ENCODE measurements at places on chromosomes 6 and 20. TPM values are rescaled to one million over a fixed set of nuclear protein-coding genes. Genes with fewer than 3 reads are reported as not detected.

Gene EDN1
- polyA plus RNA-seq = 9.0 TPM

Gene GABRR1
- not detected for polyA plus RNA-seq

Gene GNRH2
- 0.21 TPM for polyA plus RNA-seq

Gene TGM2
- polyA plus RNA-seq = 239 TPM

Gene TAPBP
- 62.5 TPM for polyA plus RNA-seq

Gene APCDD1L
- polyA plus RNA-seq = 18.3 TPM

Gene CFB
- polyA plus RNA-seq = 6.1 TPM

Gene COMMD7
- polyA plus RNA-seq = 67.5 TPM

Gene ZNF165
- 0.09 TPM for polyA plus RNA-seq

Gene THBS2
- polyA plus RNA-seq = 97.3 TPM

Gene C20orf202
- not detected for polyA plus RNA-seq

Gene TRIM10
- polyA plus RNA-seq = not detected

Gene FERMT1
- 2.4 TPM for polyA plus RNA-seq

Gene C6orf15
- not detected for polyA plus RNA-seq

Gene RIPOR2
- polyA plus RNA-seq = 1.2 TPM

Gene BLCAP
- polyA plus RNA-seq = 67.3 TPM

Gene GABRR2
- 0.24 TPM for polyA plus RNA-seq

Gene FHL5
- polyA plus RNA-seq = not detected

- DNase-seq = no peak
These were observed 87.6 kb upstream of the MC3R start for GRCh38 chr20:56160956-56161355.

DNA sequence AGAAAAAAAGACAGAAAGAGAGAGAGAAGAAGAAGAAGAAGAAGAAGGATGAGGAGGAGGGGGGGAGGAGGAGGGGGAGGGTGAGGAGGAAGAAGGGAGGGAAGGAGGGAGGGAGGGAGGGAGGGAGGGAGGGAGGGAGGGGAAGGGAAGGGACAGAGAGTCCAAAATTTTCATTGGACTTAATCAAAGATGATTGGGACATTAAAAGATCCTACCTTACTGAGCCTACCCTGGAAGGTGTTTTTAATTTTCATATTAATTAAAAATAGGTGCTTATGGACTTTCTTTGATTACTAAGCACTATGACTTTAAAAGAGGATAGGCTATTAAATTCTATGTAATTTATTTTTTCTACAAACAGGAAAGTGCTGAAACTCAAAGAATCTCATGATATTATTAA is 299.9 kb upstream of the THEMIS start:
- DNase-seq = no peak

GRCh38 chr6:7691675-7692452 is 34.0 kb upstream of the BMP6 start:
- DNase-seq = peak; percentile 50

- no peak for DNase-seq
These were observed 82.5 kb upstream of the ID4 start for GRCh38 chr6:19754686-19755085.

- no peak for DNase-seq
These were observed 128.9 kb downstream of the CLIC5 start for GRCh38 chr6:45886776-45887175.

- no peak for DNase-seq
These were observed 11.1 kb downstream of the HEBP2 start for GRCh38 chr6:138415125-138415524.

GRCh38 chr6:16079354-16079753 is 49.5 kb upstream of the MYLIP start:
- DNase-seq = no peak

DNA sequence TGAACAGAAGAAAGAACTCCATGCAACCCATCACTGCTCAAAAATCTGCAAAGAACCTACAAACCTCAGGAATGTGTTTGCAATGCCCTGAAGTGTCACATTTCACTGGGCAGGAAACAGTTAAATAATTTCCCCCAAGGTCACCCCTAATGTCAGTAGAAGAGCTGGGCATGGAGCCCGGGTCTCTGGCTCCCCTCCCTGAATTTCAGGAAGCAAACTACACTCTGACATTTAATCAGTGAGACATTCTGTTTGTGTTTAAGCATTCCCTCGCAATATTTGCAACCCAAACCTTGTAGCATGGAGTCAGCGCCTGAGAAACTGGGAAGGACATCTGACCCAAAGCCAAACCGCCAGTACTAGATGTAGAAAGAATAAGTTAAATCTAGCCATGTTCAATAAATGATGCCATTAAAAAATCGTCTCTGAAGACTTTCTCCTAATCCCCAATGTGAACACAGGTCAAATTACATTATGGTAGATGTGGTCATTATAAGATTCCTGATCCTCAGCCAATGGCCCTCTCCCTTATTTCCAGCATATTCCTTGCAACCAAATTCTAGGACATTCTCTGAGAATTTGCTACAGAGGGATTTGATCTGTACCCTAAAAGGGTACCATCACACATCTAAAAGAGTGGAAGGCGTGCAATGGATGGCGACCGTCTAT is 91.2 kb upstream of the ADTRP start:
- peak; percentile 84 for DNase-seq

- DNase-seq = no peak
These were observed 171.3 kb downstream of the CD24 start for GRCh38 chr6:106803188-106803587.

DNA sequence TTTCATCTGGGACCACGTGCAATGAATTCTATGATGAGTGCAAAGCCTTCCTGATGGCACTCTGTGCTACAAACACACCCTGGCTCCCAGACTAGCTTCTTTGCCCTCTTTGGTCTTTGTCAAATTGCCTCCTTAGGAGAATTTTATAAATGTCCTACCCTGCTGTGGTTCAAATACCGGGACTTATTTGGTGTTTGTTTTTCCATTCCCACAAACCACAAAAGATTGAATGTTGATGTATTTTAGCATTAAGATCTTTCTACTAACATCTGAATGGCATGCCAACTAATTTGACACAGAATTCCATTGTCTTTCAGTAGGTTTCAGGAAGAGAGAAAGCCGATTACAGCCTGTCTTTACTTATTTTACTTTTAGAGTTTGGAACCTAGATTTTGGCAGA is 424.2 kb upstream of the SLC35B3 start:
- no peak for DNase-seq

DNA sequence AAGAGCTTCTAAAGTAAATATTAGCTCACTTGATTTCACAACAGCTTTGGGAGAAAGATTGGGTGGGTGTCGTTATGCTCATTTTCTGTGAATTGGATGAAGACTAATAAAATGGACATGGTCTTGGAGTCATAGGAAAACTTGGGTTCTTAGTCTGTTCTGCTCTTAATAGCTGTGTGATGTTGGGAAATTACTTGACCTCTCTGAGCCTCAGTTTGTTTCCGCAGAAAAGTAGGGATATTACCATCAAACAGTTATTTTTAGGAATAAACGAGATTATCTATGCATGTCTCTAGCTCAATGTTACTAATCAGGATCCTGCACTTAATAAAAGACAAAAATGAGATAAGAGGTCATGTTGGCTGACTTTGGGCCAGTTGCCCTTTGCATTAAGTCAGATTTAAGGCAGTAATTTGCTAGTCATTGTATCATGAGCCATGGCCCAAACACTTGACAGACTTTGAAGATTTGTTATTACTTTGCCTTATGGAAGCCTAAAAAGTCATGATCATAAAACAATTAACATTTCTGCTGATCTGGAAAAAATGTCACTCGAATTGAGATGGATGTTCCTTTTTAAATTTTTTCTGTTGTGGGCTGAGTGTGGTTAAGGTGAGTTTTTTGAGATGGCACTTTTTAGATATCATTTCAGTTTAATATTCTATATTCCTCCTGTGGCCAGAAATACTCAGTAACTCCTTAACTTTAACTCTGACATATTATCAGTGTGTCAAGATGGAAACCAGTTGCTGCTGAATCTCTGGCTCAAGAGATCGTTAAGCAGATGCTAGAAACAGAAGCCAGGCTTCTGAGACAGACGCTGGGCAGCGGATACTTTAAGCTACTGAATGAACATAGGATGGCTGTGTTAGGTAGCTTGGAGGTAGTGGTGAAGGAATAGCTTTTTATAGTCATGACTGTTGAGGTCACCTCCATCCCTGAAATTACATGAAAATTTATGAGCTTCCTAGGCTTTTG is 291.6 kb downstream of the PHF3 start:
- no peak for DNase-seq

GRCh38 chr20:25623225-25623735 is 534 bp downstream of the NANP start:
- peak; percentile 24 for DNase-seq

- DNase-seq = no peak
These were observed 27.6 kb upstream of the GSTA5 start for GRCh38 chr6:52868240-52868639.

DNA sequence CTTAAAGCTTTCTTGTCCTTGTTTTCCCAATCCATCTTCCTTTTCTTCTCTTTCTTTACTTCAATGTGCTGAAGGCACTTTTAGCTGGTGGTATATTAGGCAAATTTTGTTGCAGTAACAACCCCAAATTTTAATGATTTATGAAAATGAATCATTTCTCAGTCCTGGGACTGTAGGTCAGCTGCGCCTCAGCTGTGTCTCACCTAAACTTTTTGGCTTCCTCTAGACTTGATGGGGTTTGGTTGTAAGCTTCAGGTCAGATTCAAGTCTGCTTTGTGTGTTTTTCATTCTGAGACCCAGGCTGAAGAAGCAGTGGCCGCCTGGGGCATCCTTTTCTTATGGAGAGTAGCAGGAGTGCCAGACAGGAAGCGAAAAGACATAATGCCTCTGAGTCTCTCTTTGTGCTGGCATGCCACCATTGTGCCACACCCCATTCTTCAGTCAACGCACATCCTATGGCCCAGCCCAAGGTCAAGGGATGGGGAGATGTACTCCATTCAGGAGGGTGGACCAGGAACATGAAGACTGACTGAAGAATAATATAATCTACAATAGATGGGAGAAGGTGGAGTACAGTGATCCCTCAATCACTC is 28.9 kb upstream of the CD83 start:
- no peak for DNase-seq

- no peak for DNase-seq
These were observed 21.4 kb downstream of the UNC5CL start for GRCh38 chr6:41017663-41018062.

- DNase-seq = no peak
These were observed 13.7 kb downstream of the RIPK1 start for GRCh38 chr6:3081960-3082359.

DNA sequence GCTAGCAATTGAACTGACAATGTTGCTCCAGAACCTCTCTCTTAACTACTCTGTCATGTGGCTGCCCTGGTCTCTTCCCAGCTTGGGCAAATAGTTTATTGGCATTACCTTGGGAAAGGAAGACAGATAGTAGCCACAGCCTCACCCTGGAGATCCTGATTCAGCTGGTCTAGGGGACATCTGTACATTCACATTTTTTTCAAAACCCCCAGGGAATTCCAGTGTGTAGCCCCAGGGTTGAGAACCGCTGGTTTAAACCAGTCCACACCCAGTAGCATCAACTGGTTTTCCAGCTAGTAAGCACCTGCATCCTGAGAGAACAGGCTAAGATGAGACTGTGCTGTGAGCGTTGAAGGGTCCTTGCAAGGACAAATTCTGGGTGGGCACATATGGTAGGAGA is 9.6 kb downstream of the SCUBE3 start:
- DNase-seq = no peak

DNA sequence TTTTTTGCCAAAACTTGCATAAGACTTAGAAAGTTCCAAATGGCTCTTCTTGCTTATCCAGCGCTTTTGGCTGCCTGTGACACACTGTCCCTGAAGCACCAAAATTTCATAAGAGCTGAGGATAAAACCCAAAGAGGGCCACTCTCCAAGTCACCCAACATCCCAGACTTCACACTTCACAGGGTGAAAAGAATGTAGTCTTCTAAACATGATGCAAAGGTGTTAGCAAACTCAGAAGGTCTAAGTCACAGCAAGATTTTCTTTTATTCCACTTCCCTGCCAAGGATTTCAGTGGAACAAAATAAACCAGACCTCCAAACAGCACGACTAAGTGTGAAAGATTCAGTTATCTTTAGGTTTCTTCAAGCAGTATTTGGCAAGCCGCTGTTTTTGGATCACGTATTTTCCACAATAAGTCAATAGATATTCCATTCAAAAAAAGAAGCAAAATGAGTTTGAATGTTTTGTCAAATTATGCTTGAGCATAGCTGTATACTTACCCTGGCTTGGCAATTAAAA is 44.6 kb upstream of the CD93 start:
- no peak for DNase-seq

DNA sequence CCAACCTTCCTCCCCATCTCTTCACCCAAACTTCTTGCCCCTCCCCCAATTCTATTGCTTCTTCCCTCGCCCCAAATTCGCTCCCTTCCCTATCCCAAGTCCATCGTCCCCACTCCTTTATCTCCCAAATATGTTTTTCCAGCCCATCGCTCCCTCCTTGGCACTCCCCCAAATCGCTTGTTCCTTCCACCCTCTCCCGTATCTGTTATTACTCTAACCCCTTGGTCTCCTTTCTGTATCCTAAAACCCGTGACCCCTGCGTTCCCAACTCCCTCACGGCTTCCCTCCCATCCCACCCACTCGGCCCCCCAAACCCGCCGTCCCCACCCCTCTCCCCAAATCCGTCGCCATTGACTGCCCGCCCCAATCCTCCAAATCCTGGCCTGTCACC is 584 bp downstream of the MTCH1 start:
- DNase-seq = no peak

DNA sequence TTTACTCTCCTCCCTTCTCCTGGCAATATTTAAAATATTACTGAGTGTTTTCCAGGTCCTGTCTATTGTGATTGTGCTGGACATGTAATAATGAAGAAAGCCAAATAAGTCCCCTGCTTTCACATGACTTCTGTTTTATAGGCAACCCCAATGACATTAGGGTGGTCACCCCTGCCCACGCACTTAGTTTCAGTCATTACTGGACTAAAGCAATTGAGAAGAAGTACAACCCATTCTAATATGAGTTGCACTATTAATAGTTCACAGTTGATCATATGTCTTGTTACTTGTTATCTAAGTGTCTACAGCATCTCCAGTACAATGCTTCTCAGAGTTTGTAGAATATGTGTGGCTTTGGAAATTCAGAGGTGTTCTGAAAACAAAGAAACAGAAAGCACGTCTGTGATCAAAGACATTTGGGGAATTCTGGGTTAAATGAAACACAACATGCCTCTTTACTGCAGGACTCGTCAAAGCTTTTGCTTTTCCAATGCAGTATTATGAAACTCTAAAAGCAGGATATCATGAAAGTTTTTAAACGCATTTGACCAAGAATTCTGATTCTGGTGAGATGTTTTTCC is 789.5 kb downstream of the DHX35 start:
- no peak for DNase-seq

- no peak for DNase-seq
These were observed 116.1 kb downstream of the MOXD1 start for GRCh38 chr6:132285004-132285780.

GRCh38 chr20:56634735-56635385 is 5.8 kb downstream of the TFAP2C start:
- no peak for DNase-seq

DNA sequence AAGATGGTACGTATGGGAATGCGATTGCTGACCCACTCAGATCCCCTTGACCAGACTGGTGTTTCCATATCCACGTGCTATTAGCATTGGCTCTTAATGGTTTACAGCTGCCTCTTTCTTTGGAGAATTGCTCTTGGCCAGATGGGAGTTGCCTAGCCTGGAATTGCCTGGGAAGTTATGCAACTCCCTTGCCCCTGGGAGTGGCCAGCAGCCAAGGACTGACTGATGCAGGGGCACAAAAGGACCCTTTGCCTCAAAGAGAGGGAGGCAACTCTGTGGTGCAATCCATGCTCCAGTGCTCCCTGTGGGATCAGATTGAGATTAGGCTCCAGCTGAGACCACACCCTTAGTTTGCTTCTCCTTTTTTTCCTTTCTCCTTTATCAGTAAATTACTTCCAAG is 203.5 kb upstream of the JAG1 start:
- no peak for DNase-seq
